ENCODE measurements at places on chromosomes 6 and 20.

GRCh38 chr20:4026093-4026601 is 10.8 kb upstream of the RNF24 start:
- no peak for DNase-seq

- DNase-seq: no peak
Measured at GRCh38 chr6:71209626-71210025, 79.0 kb upstream of the OGFRL1 start.

GRCh38 chr6:15369838-15370237 is 124.0 kb downstream of the JARID2 start:
- no peak for DNase-seq

DNA sequence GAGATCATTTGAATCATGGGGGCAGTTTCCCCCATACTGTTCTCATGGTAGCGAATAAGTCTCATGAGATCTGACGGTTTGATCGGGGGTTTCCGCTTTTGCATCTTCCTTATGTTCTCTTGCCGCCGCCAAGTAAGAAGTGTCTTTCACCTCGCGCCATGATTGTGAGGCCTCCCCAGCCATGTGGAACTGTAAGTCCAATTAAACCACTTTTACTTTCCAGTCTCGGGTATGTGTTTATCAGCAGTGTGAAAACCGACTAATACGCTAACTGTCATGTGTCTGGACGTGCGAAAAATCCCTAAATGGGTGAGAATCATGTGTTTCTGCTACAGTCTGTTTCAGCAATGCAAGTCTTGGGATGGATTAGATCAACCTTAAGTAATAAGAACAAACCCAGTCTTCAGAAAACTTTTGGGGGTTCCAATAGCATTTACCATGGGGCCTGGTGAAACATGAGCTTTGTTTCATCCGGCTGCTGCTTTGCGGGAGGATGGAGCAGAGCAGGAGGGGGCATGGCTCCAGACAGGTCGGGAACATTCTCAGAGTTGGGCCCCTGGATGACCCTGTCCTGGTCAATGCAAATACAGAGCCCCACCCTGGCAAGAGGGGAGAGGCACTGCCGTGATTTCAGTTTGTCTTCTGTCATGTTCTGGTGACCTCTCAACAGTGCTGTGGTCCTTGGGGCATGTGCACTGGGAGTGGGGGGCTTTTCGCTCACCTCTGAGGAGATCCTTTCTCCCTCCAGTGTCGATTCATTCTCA is 41.5 kb downstream of the CTCFL start:
- no peak for DNase-seq

DNA sequence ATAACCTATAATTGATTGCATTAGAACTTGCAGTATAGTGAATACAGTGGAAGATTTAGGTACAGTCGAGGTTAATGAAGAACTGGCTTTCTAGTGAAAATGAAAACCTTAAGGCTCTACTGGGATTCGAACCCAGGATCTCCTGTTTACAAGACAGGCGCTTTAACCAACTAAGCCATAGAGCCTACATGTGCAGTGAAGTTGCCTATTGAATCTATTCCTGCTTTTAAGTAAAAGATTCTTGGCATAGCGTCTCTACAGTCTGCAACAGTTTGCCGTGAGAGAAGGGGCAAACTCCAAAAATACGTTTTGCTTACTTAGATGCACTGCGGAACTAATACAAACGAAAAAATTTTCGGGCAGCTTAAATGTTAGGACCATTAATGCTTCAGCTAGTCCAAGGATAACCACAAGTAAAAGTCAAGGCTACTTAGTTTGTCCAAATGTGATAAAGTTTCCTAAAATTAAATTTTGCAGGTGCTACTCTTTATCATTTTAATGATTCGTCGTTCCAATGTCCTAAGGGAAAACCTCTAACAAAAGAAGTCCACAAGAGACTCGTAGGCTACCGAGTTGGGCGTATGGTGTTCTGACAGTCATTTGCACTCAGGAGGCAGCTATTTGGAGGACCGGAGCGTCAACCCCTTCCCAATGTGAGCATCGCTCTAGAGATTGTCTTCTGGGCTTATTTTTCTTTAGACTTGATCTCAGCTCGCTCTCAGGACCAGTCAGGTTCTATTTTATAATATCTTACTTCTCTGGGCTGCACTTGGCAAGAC is 31.3 kb upstream of the ZSCAN23 start:
- peak; percentile 38 for DNase-seq

- DNase-seq: peak; percentile 19
Measured at GRCh38 chr6:64330694-64331307, 695.2 kb downstream of the PHF3 start.

GRCh38 chr6:55395871-55396270 is 68.6 kb downstream of the GFRAL start:
- no peak for DNase-seq

DNA sequence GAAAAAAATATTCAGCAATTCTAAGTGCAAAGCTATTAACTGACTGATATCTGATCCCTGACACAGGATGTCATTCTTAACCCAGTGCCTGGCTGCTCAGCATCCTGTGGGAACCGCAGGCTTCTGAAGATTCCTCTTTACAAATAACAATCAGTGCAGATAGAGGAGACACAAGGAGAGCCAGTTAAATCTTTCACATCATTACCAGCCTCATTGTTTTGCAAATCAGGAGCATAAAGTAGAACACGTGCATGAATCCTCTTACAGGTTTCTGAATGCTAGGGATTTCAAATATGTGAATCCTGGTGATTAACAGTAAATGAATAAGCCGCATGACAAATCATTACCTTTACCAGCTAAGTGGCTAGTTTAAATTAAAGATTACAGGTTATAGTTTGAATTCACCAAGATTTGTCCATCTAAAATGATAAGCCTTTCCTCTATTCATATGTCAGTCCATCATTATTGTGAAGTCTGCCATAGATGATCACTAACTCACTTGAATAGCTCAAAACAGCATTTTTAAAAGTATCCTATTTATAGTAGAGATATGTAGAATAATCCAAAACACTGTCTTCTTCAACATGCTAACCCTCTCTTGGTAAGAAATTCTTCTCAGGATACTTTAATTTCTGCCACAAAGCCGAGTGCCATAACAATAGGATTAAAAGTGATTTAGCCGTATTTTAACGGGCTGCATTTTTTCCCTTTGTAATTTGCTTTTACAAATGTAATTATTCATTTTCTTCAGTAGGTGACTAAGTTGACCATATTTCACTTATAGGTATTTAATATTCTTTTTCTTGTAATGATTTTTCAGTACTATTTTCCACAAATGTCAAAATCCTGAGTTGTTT is 367.3 kb upstream of the EPHA7 start:
- DNase-seq: no peak

DNA sequence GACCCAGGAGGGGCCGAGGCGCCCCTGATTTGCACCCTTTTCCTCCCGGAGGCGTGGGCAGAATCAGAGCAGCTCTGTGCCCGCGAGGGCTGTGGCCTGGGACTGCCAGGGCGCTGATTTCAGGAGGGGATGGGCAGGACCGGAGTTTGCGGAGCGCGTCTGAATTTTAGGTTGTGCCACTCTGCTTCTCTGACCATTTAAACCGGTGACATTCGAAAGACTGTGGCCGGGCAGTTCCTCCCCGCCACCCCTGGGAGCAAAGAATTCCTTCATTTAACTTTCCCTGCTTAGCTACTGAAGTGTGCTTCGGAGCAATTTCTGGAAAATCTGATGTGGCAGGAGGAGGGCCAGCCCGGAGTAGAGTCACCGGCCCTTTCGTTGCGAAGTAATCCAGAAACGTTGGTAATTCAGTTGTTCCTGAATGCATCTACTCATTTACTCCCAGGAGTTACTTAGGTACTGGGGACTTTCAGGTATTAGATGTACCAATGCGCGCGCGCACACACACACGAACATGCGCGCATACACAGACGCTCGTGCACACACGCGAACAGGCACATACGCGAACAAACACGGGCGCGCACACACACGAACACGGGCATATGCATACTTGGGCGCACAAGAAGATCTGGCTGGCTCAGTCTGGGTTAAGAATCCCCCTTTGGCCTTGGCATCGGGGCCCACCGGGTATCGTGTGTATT is 568 bp downstream of the CCDC170 start:
- DNase-seq: no peak

DNA sequence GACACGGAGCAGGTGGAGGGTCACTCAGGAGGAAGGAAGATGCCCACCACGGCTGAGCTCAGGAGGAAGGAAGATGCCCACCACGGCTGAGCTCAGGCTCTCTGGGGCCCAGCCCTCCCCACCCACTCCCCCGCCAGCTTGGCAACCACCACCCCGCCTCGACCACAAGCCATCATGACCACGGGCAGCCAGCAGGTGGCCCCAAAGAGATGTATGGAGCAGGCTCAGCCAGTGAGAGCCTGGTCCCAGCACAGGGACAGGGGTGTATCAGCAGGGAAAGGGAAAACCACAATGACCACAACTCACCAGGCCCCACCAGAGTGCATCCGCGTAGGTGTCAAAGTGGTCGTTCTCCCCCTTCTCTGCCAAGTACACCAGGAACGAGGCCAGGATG is 30.4 kb downstream of the KCNQ2 start:
- no peak for DNase-seq

DNA sequence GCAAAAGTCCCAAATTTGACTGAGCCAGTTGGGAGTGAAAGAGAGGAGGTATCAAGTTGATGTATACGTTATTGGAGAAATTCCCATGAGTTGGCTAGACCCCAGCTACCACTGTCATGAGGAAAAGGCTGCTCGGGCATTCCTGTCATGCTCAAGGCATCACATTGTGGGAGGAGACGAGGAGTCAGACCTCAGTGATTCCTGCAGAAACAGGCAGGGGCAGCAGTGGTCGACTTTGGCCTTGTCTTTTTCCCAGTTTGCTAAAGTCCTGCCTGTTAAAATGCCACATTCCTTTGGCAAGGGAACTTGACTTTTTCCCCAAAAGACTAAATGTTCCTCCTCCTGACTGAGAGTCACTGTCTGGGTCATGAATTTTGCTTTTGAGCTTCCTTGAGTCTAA is 295.5 kb upstream of the HS3ST5 start:
- DNase-seq: no peak

DNA sequence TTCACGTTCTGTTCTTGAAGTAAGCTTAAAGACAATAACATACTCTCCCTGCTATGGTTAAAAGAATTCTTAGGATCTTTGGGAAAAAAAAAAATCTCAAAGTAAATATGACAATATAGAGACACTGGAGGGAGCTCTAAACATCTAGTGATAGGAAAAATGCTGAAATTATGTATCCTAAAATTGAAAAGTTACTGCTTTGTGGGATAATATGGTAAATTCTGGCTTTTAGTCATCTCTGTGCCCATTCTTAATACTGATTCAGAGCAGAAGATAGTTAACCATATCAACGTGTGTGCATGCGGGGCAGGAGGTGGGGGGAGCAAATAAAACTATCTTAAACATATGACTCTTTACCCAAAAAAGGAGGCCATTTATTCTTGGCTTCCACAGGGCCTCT is 165.4 kb downstream of the GMPR start:
- DNase-seq: no peak

DNA sequence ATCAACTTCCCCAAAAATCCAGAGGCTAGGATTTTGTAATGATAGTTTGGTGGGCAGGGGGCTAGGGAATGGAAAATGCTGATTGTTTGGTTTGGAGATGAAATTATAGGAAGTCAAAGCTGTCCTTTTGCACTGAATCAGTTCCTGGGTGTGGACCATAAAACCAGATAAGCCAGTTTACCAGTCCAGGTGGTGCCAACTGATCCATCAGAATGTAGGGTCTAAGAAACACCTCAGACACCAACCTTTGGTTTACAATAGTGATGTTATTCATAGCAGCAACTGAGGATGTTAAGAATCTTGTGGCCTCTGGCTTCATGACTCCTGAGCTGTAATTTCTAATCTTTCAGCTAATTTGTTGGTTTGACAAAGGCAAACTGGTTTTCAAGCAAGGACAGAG is 496.6 kb upstream of the EPHA7 start:
- DNase-seq: no peak

DNA sequence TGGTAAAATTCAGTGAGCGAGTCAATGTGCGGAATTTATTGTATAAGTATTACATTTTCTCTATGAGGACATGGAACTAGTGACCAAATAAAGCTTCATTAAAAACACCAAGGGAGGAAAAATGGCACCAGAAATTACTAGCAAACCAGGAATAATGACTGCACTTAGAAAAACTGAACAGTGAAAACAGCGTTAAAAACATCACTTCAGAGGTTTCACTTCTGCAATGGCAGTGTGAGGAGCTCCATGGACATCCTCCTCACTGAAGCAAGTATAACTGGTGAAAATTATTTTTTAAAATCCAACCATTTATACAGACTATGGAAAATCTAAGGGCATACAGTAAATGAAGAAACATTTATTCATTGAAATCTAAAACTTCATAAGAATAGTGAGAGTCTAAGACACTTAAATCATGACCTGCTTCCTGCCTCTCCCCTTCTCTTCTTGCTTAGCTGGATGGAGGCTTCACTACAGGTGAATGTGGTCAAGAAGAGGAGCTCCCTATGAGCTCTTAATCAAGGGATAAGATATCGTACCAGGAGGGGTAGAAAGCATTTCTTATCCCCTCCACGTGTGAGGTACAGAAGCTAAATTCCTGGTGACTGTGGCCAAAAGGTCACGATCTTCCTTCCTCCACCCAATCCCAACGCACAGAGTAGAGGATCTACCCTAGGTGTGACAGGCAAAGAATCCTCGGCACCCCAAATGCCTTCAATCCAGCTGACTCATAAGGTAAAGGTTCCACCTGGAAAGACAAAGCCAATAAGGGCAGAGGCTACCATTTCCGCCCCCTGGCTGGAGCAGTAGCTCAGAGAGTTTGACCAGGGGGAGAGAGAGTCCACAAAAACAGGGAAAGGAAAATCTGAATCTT is 12.3 kb upstream of the ASF1A start:
- no peak for DNase-seq

GRCh38 chr6:37239950-37240713 is 17.4 kb upstream of the TBC1D22B start:
- no peak for DNase-seq

DNA sequence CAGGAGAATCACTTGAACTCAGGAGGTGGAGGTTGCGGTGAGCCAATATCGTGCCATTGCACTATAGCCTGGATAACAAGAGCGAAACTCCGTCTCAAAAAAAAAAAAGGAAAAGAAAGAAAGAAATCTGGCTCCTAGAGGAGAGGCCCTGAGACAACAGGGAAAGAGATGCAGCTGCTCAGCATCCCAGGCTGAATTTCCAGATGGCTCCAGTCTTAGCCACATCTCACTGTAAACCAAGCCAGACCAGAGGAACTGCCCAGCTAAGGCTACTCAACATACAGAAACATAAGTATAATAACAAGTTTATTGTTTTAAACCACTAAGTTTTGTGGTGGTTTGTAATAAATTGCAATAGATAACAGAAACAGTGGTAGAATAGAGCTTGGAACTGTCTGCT is 38.5 kb upstream of the TASP1 start:
- no peak for DNase-seq

DNA sequence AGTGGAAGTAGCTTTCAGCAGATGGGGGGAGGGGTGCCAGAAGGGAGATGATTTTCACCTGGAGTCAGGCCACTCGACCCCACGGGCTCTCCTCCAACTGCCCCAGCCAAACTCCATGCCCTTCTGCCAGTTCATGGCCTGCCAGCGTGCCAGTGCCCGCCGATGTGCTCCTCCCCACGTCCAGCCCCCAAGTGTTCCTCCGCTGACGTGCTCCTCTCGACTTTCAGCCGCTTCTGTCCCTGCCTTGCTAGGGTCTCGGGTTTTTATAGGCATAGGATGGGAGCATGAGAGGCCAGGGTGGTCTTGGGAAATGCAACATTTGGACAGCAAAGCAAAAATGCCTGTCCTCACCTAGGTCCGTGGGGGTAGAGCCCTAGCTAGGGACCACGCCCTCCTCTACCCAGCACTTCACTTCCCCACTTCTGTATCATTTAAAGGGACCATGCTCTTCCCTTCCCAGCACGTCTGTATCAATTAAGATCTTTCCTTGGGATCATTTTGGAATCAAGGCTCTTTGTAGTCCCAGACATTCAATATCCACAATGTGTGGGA is 54.4 kb downstream of the PRND start:
- DNase-seq: no peak

Measured in NCI-H2081 treated with DMSO at 0.1 percent for 48 hours (cell line).